Tibial artery (tissue), 4 donors: ENCODE measurements at places on chromosomes 3 and 15.

- DNase-seq = no peak
These were observed 18.9 kb downstream of the COLQ start for GRCh38 chr3:15502616-15503015.

DNA sequence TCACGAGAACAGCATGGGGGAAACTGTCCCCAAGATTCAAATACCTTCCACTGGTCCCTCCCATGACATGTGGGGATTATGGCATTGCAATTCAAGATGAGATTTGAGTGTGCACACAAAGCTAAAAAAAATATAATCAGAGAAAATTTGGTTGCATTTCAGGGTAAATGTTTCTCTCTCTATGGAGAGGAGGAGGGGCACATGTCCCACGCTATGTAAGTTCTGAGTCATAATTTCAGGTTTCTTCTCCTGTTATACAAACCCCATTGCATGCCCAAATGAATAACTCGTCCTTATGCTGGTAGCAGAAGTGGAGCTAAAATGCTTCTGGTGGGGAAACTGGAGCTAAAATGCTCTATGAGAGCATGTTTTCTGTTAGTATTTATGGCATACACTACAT, 209.7 kb upstream of the DCBLD2 start:
- DNase-seq = no peak

- no peak for DNase-seq
These were observed 1010.0 kb downstream of the SQOR start for GRCh38 chr15:46644501-46645481.

DNA sequence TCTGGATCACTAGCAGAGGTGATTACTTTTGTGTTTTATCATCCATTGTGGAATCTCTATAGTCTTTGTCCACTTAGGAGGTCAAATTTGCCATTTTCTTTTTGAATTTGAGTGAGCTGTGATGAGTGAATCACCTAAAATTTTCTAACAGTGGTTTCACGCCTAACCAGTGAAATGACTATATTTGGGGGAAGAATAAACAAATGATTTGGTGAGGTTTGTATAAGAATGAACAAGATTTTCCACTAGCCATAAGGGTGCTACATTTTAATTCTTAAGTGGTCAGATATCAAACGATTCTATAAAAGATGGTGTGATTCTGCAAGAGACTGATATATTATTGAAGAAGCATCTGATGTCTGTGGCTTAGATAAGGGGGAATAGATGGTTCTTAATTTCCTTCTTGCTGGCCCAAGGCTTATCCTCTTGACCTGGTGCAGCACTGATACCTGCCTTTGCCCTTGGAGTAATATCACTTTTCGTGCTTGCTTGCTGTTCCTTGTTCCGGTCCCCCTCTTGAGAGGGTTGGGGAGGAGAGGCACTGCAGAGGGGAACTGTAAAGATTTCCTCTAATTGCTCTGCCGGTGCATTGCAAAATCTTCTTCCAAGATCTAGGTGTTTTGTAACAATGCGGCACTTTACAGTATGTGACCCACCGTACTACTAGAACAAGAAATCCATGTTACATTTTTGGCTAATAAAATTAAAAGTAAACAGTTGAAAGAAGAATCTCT, 14.5 kb downstream of the C3orf20 start:
- DNase-seq = no peak

GRCh38 chr3:153252963-153253362, 90.9 kb downstream of the RAP2B start:
- DNase-seq = no peak

GRCh38 chr3:65996589-65996988, 42.1 kb downstream of the MAGI1 start:
- DNase-seq = no peak

GRCh38 chr3:30454636-30455035, 151.8 kb upstream of the TGFBR2 start:
- no peak for DNase-seq

DNA sequence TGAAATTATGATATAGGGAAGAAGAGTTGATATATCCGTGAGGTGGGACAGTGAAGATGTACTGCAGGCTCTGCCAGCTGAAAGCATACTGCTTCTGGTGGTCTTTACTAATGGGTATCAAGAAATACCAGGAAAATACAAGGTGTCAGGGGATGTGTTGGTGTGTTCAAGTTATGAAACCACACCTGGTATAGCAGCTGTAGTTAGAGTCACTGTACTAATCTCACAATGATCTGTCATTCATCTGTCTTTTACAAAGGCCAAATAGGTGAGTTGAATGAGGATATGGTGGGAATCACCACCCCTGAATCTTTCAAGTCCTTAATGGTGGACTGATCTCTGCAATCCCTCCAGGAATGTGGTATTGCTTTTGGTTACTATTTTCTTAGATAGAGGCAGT, 152.7 kb downstream of the NFKBIZ start:
- no peak for DNase-seq

GRCh38 chr3:129530251-129530791, 1.9 kb downstream of the RHO start:
- DNase-seq = no peak

- peak; percentile 54 for DNase-seq
These were observed 124.9 kb upstream of the PRR20G start for GRCh38 chr3:127412578-127413317.

GRCh38 chr15:43913026-43913780, 86.4 kb downstream of the WDR76 start:
- DNase-seq = peak; percentile 55

DNA sequence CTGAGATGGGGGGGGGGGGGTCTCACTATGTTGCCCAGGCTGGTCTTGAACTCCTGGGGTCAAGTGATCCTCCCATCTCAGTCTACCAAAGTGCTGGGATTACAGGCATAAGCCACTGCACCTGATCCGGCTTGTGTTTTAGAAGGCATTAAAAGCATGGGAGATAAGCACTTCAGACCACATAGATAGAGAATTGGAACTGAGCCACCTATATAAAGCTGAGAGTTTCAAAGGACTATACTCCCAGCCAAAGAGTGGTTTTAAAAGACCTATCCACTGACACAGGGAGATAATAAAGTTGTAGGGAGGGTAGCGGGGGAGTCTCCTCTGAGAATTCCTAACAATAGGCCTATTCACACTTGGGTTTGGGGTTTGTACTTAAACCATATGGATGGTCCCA, 34.8 kb downstream of the DENND4A start:
- DNase-seq = no peak

- DNase-seq = no peak
These were observed 16.7 kb downstream of the BLOC1S6 start for GRCh38 chr15:45603881-45604280.

DNA sequence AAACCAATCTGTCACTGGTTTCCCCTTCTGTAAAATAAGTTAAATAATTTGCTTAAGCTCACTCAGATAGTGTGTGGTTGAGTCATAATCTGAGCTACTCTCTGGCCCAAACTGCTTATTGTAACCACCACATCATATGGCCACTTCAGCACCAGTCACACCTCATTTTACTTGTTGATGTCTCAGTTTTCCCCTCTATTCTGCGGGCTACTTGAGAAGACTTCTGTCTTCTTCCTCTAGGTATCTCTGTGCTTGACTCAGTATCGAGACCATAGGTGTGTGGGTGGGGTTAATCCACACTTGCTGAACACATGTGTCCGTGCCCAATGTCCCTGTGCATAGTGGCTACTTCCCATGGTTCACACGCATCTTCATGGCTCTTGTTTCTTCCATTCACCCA, 32.9 kb downstream of the CRYGS start:
- no peak for DNase-seq

- DNase-seq = no peak
These were observed at the start of the genes FOXL2 and FOXL2NB for GRCh38 chr3:138946663-138947494. Gene FOXL2, minus strand, starts transcription at chr3:138947137. Its CDS starts 415 bp downstream, at chr3:138946722. Gene FOXL2NB, plus strand, starts transcription at chr3:138947217. Its CDS starts 148 bp downstream, at chr3:138947365.

DNA sequence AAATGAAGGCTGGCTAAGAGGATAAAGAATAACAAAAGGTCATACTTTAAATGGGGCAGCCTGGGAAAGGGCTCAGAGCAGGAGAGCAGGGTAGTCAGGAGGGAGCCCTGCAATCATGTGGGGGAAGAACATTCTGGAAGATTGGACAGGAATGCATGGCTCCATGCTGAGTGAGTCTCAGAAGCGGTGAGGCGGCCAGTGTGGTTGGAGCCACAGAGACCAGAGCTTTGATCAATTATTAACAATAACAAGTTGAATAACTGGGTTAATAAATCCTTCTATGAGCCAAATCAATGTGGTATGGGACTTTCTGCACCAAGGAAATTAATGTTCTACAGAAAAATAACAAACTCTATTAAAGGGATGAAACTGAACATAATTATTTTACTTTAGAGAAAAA, 57.9 kb upstream of the DCUN1D1 start:
- DNase-seq = no peak

GRCh38 chr3:23390446-23390845, 187.3 kb downstream of the UBE2E2 start:
- DNase-seq = no peak

- no peak for DNase-seq
These were observed 19.0 kb downstream of the FAN1 start for GRCh38 chr15:30922480-30923311.

DNA sequence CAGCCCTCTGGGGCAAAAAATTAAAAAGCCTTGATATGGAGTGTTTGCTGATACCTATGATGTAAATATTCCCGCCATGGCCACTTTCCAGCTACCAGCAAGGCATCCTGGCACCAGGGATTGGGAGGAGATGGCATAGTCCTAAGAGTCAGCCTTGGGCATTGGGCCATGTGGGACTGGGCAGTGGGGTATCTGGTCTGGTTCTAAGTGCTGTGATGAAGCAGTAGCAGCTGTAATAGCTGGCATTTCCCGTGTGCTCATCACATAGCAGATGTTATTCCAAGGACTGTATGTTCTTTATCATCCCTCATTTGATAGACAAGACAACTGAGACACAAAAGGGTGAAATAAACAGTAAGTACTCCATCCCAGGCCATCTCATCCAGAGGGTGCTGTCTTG, 6.9 kb upstream of the SACM1L start:
- no peak for DNase-seq

GRCh38 chr15:67098768-67099282, 33.4 kb downstream of the SMAD3 start:
- DNase-seq = no peak

- no peak for DNase-seq
These were observed 244.1 kb upstream of the SEMA6D start for GRCh38 chr15:47473106-47473725.

DNA sequence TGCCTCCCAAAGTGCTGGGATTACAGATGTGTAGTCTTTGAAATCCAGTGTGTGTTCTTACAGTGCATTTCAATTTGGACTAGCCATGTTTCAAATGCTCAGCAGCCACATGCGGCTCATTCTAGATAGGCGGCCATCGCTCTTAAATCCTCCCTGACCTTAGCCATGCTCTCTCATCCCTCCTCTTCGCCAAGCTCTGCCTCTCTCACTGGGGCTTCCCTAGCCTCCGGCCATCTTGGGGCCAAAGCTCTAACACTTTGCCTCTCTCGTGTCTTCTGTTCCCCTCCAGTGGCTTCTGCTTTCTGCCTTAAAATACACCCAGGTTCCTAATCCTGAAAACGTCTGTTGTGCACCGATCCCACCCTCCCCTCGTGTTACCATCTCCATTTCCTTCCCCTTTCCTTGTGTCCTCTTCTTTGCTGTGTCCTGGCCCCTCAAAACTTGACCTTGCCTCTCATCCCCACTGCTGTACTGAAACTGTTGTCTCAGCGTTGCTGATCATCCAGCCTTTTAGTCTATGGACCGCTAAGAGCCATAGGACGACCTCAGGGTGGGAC, 1.4 kb upstream of the GHRL start:
- DNase-seq = no peak

DNA sequence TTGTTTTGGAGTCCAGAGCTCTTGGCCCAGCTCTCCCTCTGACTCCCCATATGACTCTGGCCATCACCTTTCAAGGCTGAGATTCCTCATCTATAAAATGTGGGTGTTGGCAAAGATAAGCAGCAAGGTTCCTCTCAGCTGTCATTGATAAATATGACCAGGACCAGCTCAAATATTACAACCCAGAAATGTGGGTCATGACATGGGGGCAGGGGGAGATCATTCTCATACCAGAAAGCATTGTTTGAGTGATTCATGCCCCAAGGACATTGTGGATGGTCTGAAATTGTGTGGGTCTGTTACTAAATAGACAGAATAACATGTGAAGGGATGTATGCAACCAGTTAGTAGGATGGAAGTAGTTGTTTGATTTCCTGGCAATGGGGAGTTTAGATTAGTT, 13.9 kb downstream of the UPK1B start:
- DNase-seq = no peak

- DNase-seq = no peak
These were observed 28.5 kb downstream of the ARHGEF3 start for GRCh38 chr3:56772952-56773938.

DNA sequence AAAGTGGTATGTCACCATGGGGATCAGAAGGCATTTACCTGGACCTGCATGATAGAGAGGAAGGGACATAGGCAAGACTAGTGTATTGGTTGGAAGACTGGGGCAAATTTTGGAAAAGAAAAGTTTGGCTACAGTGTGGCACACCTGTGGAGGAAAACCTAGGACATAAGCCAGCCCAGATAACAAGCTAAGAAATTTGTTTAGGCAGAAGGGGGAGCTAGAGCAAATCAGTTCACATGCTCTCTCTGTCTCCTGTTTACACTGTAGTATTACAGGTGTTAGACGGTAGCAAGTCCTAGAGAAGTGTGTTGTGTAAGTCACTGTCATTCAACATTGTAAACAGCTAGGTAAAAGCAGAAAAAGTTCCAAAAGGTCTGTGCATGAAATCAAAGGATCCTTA, 11.9 kb upstream of the ALDH1A2 start:
- DNase-seq = no peak

DNA sequence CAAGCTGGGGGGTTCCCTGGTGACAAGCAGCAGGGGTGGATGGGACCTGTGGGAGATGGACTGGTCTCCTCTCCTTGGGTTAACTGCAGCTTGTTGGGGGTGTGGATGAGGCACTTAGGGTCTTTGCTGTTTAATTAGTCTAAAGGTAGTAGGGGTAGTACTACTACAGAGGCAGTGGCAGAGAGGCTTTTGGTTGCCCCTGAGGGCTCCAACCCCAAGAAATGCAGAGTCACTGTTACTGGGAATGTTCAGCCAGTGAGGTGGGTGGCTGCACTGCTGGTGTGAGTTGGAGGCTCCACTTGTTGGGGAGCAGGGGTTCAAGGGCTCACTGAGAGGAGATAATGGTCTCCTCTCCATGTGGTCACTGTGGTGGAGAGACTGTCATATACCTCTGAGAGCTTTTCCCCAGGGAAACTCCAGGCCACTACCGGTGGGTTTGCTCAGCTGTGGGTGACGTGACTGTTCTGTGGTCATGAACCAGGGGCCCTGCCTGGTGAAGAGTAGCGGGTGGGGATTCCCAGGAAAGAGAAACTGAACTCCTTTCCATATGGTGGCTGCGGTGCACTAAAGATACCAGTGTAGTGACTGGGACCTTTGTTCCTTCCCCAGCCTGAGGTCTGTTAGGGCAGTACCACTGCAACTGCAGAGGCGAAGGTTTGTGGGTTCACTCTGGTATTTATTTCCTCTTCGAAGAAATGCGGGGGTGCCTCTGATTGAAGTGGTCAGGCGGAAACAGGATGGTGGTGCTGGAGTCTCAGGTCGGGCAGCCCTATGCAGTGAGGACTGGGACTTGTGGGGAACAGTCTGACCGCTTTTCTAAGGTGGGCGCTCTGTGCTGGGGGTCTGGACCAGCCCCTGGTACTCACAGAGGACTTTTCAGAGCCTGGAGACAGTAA, 68.9 kb upstream of the TNFSF10 start:
- no peak for DNase-seq

- no peak for DNase-seq
These were observed 15.4 kb downstream of the RTP1 start for GRCh38 chr3:187212705-187213104.
